K562 (cell line): ENCODE measurements at places on chromosomes 13 and 19. TPM values are rescaled to one million over a fixed set of nuclear protein-coding genes. Genes with fewer than 3 reads are reported as not detected.

DNA sequence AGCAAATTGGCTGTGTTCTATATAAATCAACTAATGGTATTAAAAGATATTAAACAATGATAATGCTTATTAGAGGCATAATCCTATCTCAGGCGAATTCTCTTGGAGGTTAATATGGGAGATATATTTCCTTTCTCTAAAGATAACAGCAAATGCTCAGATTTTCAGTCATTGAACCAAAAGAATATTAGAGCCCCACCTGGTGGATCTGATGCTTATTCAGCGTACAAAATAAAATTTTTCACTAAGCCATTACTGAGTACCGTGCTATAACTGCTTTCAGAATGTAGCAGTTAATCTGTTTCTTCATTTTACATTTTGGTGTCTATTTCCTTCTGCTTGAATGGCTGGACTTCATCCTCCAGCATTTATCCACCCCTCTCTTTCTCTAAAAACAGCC, 143.3 kb upstream of the IPO5 start:
- no peak for DNase-seq

TMEM145 gene
- total RNA-seq: 2.8 and 5.5 TPM in 2 replicates

CDC34 gene
- total RNA-seq: 125 and 130 TPM in 2 replicates

- peak; percentile 65 for DNase-seq
Measured at GRCh38 chr19:10505583-10506229, 2.5 kb upstream of the KEAP1 start.

- DNase-seq: no peak
Measured at GRCh38 chr19:53989600-53990533, 1.6 kb upstream of the CACNG6 start.

DNA sequence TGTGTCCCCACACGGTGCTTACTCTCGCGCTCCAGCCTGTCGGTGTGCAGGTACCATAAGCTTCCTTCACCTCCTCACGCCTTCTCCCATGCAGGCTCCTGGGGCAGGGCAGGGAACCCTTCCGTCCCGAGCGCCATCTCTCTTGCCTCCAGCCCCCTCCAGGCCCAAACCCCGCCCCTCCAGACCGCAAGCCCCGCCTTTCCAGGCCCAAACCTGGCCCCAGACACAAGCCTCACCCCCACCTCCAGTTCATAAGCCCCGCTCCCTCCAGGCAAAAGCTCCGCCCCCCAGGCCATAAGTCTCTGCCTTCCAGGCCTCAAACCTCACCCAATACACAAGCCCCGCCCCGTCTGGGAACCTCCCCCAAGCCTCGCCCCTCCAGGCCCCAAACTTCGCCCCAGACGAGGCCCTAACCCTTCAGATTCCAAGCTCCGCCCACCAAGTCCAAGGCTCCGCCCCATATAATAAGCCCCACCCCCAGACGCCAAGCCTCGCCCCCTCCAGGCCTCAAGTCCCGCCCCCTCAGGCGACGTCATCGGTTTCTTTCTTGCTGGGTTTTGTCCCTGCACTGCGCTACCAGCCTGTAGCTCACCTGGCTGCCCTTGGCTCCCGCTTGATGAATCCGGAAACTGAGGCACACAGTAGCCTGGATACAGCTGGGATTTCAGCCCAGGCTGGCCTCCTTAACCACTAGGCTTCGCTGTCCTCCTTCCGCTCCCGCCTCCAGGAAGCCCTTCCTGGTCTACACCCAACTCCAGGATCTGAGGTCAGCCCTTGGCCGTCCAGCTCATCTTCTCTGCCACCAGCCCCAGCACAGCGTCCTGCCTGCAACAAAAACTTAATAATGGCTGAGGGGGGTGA, 16.1 kb downstream of the MKNK2 start:
- peak; percentile 98 for DNase-seq

- no peak for DNase-seq
Measured at GRCh38 chr13:65260946-65261891, 1968.9 kb downstream of the PCDH9 start.

- DNase-seq: no peak
Measured at GRCh38 chr19:36572593-36573019, 486 bp downstream of the ZNF529 start.

DNA sequence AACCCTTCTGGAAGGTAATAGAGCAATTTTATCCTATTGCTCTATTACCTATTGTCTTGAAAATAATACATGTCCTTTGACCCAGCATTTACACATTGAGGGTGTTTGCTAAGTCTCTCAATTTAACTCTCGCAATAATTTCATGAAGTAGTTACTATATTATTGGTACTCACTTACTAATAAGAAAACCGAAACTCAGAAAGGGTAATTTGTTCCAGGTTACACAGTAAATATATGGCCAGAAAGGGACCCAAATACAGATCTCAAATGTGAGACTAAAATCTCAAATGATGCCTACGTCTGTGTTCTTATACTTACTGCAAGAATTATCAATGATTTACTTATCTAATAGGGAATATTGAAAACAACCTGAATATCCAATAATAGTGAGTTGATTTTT, 29.7 kb upstream of the FAM216B start:
- DNase-seq: no peak

MISP3 gene
- total RNA-seq: 1.9 and 2.9 TPM in 2 replicates

SIAH3 gene
- total RNA-seq: not detected in 2 replicates

DNA sequence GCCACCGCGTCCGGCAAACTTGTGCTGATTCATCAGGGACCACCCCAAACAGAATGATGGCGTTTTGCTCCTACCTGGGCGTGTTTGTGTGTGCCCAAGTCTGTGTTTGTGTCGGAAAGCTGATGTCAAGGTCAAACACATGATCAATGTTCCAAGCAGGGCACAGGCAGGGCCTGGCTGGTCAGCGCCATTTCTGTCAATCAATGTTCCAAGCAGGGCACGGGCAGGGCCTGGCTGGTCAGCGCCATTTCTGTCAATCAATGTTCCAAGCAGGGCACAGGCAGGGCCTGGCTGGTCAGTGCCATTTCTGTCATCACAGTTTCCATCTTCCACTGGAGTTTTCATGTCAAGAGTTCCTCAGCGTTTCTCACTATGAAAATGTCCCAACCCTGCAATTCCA, 14.9 kb upstream of the GRTP1 start:
- no peak for DNase-seq

PSG11 gene
- total RNA-seq: not detected in 2 replicates

GRCh38 chr19:55406826-55407549, 600 bp downstream of the UBE2S start:
- peak; percentile 83 for DNase-seq

DNA sequence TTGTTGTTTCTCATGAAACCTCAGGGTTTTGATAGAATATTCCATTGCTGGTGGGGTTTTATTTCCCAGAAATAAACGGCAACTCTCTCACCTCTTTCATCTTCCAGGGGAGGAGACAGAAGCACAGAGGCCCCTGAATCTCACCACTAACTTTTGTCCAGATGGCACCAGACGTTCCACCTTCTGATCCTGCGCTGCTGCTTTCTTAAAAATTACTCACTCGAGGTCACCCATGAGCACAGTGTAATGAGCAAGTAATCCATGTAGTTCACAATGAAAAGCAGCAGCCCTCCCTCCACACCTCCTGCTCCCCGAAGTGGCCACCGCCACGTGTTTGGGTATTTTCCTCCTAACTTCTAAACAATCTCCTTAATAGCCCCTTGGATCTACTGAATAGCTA, 51.3 kb downstream of the TEX29 start:
- DNase-seq: no peak

SHKBP1 gene
- total RNA-seq: 54.5 and 58.1 TPM in 2 replicates

DNA sequence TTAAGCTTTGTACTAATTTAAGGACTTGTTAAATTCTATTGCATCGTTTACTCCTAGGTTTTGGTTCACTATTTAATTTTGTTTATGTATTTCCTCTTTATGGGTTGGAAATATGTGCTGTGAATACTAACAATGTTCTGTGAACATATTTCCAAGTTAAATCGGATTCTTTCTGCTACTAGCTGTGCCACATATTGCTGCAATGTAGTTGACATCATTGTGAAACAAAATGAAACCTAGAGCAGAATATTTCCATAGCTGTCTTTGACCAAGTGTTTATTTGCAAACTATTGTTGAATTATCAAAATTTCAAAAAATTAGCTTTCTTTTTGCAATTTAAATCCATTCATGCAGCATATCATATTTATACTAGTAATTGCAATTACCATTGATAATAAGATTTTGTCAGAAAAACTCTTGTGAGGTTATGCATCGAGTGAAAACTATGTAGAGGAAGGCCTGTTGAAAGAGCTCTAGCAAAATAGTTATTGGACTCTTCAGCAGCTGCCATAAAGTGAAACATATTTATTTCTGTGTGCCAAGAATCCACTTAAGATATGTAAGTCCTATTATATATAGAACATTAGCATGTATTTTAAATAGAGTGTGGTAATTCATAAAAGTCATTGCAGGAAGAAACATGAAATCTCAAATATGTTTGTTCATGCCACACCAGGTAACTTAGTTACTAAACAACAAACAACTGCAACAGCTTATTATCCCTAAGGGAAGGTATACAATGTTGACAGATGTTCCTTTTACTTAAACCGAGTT, 575.1 kb downstream of the SLITRK6 start:
- no peak for DNase-seq

DNA sequence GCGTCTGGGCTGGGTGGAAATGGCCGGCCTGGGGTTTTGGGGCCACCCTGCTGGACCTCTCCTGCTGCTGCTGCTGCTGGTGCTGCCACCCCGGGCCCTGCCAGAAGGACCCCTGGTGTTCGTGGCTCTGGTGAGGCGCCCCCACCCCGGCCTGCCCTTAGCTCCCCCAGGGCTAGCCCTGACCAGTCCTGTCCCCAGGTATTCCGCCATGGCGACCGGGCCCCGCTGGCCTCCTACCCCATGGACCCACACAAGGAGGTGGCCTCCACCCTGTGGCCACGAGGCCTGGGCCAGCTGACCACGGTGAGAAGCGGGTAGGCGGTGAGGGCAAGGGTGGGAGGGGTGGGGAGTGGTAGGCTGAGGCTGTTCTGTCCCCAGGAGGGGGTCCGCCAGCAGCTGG, at the start of gene ACP4:
ACP4 (plus strand) TSS at position 20 of the 400 bp plus-strand sequence; CDS start at position 20, 0 bp downstream.
- no peak for DNase-seq

KLF5 gene
- total RNA-seq: 0.58 and 0.74 TPM in 2 replicates

PLEKHF1 gene
- total RNA-seq: 12.7 and 15.1 TPM in 2 replicates

DNA sequence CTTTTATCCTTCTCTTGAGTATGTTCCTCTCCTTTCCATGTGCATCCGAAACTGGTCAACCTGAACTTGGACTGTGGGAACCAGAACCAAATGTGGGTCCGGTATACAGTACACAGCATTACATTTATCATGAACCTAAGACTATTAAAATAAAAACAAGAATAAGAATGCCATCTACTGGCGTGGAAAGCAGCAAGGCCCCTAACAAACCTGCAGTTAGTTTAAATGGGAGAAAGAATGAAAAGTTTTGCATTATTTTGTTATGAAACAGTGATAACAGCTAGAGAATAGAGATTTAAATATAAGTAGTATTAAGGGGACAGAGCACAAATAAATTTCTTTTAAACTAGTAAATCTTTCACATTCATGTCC, 159.5 kb downstream of the RBM26 start:
- DNase-seq: no peak

TLE5 gene
- 347 and 360 TPM in 2 replicates for total RNA-seq

ADGRE2 gene
- total RNA-seq: 15.6 and 17.3 TPM in 2 replicates
